ENCODE measurements at places on chromosomes 4 and X.

GRCh38 chrX:103586314-103586646 is 965 bp downstream of the TCEAL4 start:
- no peak for DNase-seq

GRCh38 chrX:10130354-10130753 is 26.4 kb upstream of the CLCN4 start:
- DNase-seq: no peak

DNA sequence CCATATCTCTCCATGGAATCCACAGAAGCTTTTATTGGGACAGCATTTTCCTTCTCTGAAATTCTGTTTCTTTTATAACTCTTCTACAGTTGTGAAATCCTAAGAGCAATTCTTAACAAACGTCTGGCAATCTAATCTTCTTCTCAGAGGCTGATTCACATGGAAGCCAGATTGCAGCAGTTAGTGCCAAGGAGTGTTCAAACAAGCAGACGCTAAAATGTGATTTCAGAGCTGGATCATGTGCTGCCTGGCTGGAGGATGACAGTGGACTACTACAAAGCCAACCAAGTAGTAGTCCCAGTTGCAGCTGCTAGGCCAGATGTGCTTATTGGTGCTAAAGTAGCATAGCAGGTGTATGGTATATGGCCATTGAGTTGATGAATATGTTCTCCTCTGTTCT is 27.7 kb upstream of the GLRB start:
- DNase-seq: no peak

- no peak for DNase-seq
These were observed 67.7 kb downstream of the PPARGC1A start for GRCh38 chr4:23822181-23822580.

GRCh38 chr4:15657366-15657765 is 2.2 kb upstream of the FBXL5 start:
- DNase-seq: no peak

GRCh38 chr4:75858721-75859120 is 43.5 kb downstream of the PPEF2 start:
- no peak for DNase-seq

DNA sequence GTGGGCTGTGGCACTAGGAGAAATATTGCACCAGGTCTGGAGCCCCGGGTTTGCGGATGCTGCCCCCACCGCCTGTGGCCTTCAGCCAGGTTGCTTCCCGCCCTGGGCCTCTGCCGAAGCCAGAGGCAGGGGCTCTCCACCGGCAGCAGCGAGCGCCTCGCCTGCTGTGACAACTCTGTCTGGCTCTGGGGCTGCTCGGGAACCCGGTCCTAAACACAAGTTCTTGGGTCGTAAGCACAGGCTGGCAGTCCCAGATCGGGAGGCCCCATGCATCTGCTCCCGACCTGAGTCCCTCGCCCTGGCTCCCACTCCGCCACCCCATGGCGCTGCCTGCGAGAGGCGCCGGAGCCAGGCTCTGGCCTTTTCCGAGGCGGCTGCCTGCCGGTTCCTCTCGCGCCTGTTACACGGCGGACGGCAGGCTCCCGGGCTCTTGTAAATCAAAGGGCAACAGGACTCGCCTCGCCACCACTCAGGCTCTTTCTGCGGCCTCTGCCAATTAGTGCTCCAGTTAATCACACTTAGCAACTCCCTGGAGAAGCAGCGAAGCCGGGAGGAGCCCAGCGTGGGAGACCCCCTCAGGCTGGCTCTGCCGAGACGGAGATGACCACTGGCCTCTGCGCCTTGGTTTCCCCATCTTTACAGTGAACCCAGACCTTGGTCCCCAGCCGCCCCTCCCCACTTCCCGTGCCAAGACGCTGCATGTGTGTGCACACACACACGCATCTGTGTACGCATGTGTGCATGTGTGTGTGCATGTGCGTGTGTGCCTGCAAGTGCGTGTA is 109.2 kb downstream of the DCTD start:
- no peak for DNase-seq

DNA sequence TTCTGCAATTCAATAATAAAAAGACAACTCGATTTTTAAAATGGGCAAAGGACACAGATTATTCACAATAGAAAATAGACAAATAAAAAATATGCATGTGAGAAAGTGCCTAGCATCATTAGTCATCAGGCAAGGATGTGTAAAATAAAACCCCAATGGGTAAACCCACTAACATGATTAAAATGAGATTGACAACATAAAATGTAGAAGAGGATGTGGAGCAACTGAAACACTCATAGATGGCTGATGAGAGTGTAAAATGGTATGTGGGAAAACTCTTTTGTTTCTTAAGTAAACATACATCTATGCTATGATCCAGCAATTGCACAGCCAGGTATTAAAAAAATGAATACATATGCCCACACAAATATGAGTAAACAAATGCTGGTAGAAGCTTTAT is 177.6 kb downstream of the IQCM start:
- DNase-seq: no peak

- DNase-seq: no peak
These were observed 10.2 kb upstream of the STK32B start for GRCh38 chr4:5040856-5041620.

DNA sequence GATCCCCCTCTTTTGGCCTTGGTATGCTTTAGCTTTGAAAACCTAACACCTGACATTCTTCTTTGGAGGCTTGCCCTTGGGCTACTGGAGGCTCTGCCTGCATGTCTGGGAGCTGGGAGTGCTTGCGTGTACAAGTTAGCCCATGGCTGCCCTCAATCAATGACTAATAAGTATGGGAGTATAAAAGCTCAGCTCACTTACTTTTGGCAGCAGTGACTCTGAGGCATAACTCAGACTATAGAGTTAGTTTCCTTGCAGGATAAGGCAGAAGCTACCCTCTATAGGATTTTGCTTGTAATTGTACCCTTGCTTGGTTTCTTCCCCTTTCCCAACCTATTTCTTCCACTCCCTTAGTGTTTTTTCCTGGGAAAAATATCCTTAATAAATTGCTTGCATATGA is 247.9 kb downstream of the PPP1R2C start:
- DNase-seq: no peak

DNA sequence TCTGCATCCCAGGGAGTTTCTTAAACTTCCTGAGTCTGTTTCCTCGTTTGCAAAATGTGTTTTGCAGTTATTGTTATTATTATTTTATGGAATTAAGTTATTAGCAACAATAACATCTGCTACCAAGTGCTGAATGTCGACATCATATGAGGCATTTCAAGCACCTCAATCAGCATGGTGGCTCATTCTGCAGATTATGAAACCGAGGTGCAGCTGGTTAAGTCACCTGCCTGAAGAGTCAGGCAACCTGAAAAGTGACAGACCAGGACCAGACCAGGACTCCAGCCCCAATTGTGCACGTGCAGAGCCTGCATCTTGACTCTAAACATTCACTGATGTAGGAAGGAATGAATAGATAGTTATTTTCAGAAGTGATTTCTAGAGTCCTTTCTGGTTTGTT is 99.8 kb downstream of the AFAP1 start:
- DNase-seq: no peak

All from NCI-H1694 (cell line).